Activated T-cell treated with anti-CD3 and anti-CD28 coated beads for 4 hours (primary cell): ENCODE measurements at places on chromosomes 4 and X.

- no peak for DNase-seq
These were observed 5.2 kb downstream of the APBB2 start for GRCh38 chr4:41209187-41209586.

GRCh38 chr4:14726877-14727361 lies 275.4 kb upstream of the CPEB2 start:
- no peak for DNase-seq

GRCh38 chr4:41196633-41197332 lies 17.6 kb downstream of the APBB2 start:
- DNase-seq: no peak

DNA sequence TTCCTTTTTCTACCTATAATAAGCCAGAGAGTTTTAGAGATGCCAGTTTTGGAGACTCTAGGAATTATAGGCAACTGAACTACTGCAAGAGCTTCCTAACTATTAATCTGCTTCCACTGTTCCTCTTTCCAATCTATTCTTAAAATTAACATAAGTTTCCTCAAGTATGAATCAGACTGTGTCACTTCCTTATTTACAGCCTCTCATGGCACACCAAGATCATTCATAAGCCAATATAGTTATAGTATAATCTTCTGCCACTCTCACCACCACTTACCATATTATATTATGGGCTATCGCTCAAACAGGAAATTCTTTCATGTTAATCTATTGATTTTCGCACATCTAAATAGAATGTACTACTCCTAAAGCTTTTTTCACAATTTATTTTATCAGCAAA lies 383.5 kb downstream of the STPG2 start:
- DNase-seq: no peak

DNA sequence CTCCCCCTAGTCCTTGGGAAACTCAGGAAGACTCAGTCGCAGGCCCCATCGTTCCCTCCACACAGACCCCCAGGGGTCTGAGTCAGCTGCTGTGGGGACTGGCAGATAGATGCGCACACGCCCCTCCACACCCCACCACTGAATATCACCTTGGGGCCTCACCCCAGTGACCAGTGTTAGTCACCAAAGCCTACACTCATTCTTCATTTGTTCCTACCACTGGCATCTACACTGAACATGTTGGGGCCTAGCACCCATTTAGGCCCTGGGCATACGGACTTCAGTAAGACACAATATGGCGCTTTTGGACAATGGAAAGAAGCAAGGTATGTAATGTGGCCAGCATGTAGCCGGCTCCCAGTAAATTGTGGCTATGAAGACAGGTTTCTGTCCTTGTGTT lies 154.1 kb upstream of the PJA1 start:
- no peak for DNase-seq

DNA sequence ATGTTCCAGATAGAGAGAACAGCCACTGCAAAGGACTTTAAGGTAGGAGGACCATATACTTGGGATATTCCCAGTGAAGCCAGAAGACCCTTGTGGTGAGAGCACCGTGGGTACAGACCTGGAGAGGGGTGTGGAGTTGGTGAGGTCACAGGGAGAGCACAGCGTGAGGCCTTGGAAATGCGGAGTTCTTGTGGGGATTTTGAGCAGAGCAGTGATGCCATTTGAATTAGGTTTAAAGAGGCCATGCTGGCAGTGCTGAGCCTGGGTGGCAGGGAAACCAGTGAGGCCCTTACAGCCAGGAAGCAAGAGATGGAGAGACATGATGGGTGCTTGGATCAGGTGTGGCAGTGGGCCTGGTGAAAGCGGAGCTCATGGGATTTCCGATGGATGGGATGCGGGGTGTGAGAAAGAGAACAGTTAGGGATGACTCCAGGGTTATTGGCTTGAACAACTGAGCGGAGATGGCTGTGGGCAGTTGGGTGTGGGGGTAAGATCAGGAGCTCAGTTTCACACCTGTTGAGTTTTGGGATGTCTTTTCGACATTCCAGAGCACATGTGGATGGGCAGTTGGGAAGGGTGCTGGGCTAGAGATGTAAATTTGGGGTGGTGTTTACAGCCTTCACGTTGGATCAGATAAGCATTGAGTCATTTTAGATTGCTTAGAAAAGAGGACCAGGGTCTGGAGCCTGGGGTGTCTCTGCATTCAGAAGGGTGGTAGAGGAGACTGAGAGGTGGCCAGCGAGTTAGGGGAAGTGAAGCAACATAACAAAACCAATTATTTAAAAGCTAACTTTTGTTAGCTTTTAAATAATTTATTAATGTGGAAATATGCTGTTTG lies 68.9 kb downstream of the TMEM131L start:
- no peak for DNase-seq

GRCh38 chrX:9678215-9678965 lies 87.3 kb downstream of the GPR143 start:
- no peak for DNase-seq

- no peak for DNase-seq
These were observed 291.9 kb downstream of the BMPR1B start for GRCh38 chr4:95049551-95050233.

- no peak for DNase-seq
These were observed 155.6 kb upstream of the PACRGL start for GRCh38 chr4:20544645-20545044.

DNA sequence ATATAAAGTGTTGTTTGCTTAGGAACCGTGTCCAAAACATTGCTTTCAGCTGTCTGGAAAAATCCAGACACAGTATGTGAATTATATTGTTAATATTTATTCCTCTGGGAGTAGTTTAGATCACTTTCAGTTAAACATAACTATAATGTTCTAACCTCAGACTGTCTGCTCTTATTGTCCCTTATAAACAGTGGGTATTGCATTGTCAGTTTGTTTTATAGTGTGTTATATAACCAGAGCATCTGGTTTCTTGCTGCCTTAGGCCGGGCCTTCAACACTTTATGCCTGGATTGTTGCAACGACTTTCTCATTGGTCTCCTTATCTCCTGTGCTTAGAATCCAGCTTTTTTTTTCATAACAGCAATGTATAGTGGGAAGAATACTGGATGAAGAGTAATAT lies 26.4 kb downstream of the ATG4A start:
- no peak for DNase-seq

GRCh38 chr4:3417448-3417847 lies 24.3 kb upstream of the HGFAC start:
- DNase-seq: no peak

GRCh38 chr4:102218656-102219055 lies 126.6 kb downstream of the SLC39A8 start:
- DNase-seq: no peak

GRCh38 chr4:3361406-3361805 lies 68.6 kb downstream of the RGS12 start:
- DNase-seq: no peak

DNA sequence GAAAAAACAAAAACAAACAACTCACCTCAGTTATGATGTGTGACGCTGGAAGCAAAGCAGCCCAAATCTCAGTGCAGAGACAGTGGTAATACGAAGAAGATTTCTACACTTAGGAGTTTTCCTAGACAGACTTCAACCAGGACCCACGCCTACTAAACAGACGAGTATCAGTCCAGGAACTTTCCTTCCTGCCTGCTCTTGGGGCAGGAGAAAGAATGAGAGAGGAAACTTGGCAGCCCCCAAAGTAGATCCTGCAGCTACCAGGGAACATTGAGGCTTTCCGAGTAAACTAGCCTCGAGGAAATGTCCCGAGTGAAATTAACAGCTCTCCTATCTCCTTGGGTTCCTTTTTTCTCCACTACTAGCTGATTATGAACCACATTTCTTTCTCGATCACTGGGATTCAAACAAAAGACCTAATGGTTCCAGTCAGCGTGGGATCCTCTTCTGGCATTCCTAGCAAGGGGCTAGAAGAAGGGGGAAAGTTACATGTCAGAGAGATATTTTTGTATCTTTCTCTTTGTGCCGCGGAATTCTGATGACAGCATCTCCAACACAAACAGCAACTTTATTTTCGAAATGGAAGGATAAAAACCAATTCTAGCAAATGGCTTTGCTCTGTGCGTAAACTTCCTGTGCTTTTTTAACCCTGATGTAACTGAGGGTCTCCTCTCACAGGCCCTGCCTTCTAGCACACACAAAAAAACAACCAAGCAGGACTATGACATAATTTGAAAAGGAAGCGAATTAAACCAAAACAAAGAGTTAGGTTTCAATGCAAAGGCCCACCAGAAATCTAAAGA lies 53.2 kb downstream of the PPM1K start:
- DNase-seq: no peak

DNA sequence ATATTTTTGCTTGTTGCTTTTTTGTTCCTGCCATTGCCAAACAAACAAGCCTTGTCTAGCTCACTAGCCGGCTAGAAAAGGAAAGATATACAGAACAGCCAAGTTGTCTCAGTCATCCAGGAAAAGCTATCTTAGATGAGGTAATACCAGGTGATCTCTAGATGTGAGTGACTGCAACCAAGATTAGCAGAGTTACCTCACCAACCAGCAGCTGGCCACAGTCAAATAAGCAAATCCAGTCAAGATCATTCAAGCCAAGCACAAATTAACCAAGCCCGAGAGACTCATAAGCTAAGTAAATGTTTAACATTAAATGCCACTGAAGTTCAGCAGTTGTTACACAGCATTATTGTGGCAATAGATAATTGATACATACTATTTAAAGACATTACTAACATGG lies 108.6 kb downstream of the CENPC start:
- no peak for DNase-seq

- DNase-seq: no peak
These were observed 512 bp upstream of the ANTXR2 start for GRCh38 chr4:80073473-80074008.
